ENCODE measurements at places on chromosomes 2 and 18. TPM values are rescaled to one million over a fixed set of nuclear protein-coding genes. Genes with fewer than 3 reads are reported as not detected.

TCF4 gene
- 1.6 TPM for total RNA-seq

CASP8 gene
- total RNA-seq, result 74.3 TPM

DNA sequence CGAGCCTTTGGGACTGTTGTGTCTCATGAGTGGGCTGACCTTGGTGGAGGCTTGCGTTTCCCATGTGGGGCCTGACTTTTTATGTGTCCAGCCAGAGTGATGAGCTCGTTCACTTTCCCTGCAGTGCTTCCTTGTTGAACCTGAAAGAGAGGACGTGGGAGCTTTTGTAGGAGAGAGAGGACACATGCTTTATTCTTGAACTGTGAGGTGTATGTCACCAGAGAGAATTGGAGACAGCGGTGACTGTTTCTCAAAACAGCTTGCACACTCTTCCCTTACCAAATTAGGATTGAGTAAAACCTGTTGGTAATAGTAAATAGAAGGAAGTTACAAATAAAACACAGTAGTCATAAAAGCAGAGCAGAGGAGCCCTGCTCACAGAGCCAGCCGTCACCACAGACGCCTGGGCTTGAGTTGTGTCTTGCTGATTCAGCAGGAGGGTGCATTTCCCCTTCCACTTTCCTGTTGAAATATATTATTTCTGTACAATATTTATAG is 60.7 kb downstream of the INPP4A start:
- DNase-seq, result no peak

GRCh38 chr2:13433954-13434353 is 717.2 kb downstream of the TRIB2 start:
- no peak for DNase-seq

- no peak for DNase-seq
Observed at GRCh38 chr18:32310774-32311173, 120.9 kb downstream of the MEP1B start.

- no peak for DNase-seq
Observed at GRCh38 chr2:127620866-127621265, 25.1 kb upstream of the GPR17 start.

DNA sequence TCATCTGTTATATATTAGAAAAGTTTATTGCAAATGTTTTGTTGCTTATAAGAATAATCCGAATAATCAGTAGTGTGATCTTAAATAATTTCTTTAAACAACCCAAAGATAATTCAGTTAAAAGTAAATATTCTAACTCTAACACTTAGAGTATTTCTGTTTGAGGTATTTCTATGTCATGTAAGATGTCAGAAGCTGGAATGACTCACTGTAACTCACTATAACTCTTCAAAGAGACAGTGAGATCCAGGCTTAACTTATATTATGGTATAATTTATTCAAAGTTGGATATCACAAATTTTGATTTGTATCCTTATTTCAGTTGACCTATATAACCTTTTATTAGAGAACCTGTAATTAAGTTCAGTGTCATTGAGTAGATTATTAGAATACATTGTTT is 6.9 kb downstream of the MBD5 start:
- DNase-seq, result no peak

GRCh38 chr2:240596080-240596460 is 9.5 kb downstream of the CAPN10 start:
- DNase-seq, result no peak

GRCh38 chr2:105238664-105239240 is 2.8 kb upstream of the GPR45 start:
- DNase-seq, result no peak

GRCh38 chr2:30622452-30622851 is 175.4 kb downstream of the LCLAT1 start:
- DNase-seq, result no peak

DNA sequence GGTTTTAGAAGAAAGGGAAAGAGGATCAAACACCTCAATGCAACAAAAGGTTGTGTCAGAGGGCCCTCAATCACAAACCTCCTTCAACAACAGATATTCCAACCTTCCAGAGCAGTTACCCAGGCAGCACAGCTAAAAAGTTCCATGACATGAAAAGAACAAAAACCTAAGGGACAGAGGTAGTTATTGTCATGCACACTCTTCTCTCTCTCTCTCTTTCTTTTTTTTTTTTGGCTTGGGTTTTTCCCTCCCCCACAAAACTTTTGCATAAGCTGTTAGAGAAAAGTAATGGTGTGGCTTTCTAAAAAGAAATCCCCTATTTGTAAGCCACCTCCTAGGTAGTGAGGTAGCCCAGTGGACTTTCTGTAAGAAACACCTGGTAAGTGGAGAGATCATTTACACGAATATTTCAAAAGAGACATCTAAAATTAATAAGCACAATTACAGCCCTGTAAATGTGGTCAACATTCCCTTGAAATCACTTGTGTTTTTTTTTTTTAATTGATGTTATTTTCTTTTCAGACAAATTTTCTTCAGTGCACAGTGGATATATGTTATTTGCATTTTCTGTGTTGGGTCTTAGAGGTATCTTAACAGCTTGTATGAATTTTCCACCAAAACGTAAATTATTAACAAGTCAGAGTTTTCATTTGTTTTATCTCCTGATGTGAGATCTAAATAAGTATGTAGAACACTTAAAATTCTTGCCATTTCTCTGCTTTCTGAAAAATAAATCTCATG is 48.4 kb downstream of the ZEB2 start:
- DNase-seq, result no peak

All from activated naive CD4-positive, alpha-beta T cell treated with anti-CD3 and anti-CD28 coated beads, Interleukin-2, amount 50 U/mL, for 72 hours (primary cell).